ENCODE measurements at places on chromosomes 12 and 14.

- no peak for DNase-seq
These were observed 197.0 kb downstream of the SLC41A2 start for GRCh38 chr12:104761091-104761490.

DNA sequence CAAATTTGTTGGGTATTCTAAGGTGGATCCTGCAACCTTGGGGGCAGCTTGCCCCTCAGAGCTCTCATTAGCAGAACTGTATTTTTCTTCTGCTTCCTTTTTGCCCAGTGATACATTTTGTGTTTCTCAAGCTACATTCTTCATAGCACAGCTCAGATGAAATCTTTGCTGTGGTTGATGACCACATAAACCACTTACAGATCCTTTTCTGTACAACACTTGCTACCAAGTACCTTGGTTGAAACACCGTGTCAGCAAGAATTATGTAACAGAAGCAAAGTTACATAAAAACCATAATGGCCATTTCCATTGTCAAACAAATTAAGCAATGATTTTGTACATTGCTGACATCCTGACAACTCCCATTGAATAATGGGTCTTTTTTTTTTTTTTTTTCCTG, 9.7 kb upstream of the PLBD1 start:
- no peak for DNase-seq

GRCh38 chr12:118034429-118035189, 18.1 kb downstream of the RFC5 start:
- DNase-seq: peak; percentile 76

GRCh38 chr12:1282670-1283315, 291.8 kb downstream of the ERC1 start:
- DNase-seq: peak; percentile 75

- no peak for DNase-seq
These were observed 121.8 kb downstream of the RPS6KA5 start for GRCh38 chr14:90938615-90939014.

GRCh38 chr14:96088481-96088880, 49.3 kb downstream of the C14orf132 start:
- no peak for DNase-seq

DNA sequence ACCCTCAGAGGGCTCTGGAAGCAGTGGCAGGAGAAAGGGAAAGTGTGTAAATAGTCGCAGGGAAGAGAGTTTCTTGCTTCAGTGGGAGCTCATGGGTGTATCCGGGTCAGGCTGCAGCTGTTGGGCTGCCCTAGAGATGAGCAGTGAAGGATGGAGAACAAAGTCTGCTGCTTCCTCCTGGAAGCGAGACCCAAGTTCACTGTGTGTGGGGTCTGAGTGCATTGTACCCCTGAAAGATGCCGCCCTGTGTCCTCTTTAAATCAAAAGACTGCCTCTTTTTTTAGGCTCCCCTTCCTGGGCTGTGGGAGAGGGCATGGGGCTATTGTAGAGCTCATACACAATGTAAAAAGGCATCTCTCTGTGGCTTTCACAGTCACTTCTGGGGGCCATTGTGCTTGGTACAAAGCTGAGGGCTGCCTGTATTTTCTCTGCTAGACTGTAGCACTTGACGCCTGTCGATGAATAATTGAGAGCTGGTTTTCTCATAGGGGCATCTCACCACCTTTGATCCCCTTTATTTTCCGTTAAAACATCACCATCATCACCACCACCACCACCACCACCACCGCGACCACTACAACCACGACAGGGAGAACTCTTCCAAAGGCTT, 16.7 kb downstream of the CHST11 start:
- DNase-seq: no peak

DNA sequence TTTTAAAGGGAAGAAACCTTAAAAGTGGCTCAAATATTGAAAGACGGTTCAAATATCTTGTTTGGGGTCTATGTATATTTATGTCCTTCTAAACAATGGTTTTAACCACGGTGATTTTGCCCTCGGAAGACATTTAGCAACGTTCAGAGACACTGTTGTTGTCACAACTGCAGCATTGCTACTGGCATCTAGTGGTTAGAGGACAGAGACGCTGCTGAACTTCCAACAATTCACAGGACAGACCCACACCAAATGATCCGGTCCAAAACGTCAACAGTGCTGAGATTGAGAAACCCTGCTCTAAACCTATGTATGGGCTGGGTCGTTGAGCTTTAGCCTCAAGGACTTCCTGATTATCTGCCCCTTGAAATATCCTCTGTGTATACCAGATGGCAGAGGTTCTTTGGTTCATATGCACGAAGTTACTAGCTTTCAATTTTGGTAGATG, 1.7 kb downstream of the ANGEL1 start:
- no peak for DNase-seq

- no peak for DNase-seq
These were observed 107.9 kb downstream of the VEZT start for GRCh38 chr12:95325501-95325900.

- no peak for DNase-seq
These were observed 11.4 kb upstream of the SOS2 start for GRCh38 chr14:50242566-50243310.

- DNase-seq: no peak
These were observed 9.5 kb upstream of the CALM1 start for GRCh38 chr14:90387206-90387760.

- DNase-seq: no peak
These were observed 1.2 kb downstream of the CRY1 start for GRCh38 chr12:107091989-107092641.

GRCh38 chr12:69471667-69472385, 1.6 kb downstream of the FRS2 start:
- no peak for DNase-seq

DNA sequence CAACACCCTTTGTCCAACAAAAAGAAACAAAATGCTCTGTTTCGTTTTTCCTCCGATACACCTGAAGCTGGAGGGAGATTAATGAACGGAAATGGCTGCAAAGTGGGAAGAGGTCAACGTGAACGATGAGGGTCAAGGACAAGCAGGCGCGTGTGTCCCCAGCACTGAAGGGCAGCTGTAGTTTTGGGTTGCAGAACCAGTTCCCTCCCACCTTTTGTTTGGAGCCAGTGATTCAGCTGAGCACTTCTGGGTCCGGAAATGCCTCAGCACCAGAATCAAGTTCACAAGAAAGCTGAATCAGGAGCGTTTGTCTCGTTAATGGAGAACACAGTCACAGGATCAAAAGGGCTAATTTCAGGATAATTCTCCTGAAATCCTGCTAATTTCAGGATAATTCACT, 51.1 kb upstream of the PWP1 start:
- no peak for DNase-seq
